ENCODE measurements at places on chromosomes 2 and 18.

DNA sequence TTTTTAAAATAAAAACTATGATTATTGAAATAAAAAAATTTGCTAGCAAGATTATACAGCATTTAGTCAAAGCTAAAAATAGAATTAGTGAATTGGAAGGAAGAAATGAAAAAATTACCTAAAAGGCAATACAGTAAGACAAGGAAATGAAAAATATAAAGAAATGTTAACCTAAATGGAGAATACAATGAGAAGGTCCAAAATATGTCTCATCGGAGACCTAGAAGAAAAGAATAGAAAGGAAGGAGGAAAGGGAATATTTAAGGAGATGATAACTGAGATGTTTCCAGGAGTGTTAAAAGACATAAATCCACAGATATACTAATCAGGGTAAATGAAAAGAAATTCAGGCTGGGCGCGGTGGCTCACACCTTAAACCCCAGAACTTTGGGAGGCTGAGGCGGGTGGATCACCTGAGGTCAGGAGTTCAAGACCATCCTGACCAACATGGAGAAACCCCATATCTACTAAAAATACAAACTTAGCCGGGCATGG is 78.9 kb downstream of the AFF3 start:
- DNase-seq = no peak

GRCh38 chr2:46569061-46569560 is 89.7 kb downstream of the TMEM247 start:
- DNase-seq = no peak

GRCh38 chr18:70359071-70359470 is 70.2 kb downstream of the SOCS6 start:
- DNase-seq = no peak

DNA sequence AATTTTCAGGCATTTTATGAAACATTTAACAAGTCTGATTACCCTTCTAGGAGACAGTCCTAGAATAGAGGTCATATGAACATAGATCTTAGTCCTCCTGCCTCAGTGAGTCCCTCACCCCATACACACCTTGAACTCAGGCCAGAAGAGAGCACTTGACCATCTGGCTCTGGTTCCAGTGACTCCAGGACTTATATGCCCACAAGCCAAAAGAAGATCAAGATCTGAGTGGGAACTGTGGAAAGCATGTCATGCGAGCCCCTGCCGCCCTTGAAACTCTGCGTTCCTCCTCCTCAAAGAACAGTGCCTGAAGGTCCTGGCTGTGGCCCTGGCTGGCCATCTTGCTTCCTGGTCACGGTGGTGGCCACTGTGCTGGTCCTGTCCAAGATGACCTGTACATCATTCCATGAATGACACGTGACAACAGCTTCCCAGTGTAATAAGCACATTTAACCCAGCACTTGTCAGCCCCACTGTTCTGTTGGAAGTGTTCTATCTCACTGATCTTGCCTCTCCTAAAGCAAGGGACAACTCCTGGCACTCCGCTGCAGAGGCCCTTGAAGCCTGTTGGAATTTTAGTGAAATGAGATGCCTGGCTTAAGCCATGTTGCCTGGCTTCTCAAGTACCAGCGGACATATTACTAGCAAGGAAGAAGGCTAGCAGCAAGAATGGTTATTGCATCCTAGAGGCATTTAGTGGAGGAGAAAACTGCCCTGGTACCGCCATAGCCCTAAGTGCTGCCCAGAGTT is 17.6 kb downstream of the TTC32 start:
- DNase-seq = no peak

DNA sequence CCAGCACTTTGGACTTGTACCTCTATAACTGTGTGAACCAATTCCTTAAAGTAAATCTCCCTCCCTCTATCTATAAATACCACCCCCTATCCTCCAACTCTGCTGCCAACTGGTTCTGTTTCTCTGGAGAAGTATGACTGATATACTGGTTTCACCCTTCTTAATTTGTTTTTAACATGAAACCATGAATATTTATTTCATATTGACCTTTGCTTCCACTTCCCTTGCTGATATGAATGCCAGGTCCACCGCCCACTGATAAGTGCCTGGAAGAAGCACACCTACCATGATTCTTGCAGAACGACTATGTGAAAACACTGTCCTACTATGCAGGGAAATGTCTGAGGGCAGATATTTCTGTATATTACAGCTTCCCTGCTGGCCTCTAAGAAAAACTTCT is 131.6 kb downstream of the GAREM1 start:
- no peak for DNase-seq

GRCh38 chr2:64686283-64686956 is 32.7 kb upstream of the SERTAD2 start:
- DNase-seq = no peak

DNA sequence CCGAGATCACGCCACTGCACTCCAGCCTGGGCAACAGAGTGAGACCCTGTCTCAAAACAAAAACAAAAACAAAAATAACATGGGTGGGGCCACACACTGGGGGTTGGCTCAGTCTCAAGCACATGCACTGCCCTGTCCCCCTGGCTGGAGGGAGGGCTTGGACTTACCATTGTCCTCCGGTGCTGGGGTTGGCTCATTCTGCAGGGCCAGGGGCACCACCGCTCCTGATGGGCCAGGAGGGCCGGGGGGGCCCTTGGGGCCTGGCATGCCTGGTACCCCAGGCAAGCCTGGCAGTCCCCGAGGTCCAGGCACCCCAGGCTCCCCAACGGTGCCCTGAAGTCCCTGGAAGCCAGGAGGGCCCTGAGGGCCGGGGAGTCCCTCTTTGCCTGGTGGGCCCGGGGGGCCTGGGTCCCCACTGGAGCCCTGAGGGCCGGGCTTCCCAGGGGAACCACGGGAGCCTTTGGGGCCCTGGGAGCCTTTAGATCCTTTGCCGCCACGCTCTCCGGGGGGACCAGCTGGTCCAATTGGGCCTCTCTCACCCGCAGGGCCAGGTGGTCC is 66.8 kb upstream of the THOC1 start:
- no peak for DNase-seq

DNA sequence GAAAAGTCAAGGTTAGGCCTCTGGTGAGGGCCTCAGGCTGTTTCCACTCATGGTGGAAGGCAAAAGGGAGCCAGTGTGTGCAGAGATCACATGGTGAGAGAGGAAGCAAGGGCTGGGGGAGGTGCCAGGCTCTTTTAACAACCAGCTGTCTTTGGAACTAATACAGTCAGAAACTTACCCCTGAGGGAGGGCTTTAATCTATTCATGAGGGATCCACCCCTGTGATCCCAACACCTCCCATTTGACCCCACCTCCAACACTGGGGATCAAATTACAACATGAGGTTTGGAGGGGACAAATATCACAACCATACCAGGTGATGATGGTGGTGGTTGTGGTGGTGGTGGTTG is 10.9 kb downstream of the POLI start:
- no peak for DNase-seq

GRCh38 chr2:102424754-102425153 is 1.8 kb downstream of the IL18RAP start:
- DNase-seq = no peak

DNA sequence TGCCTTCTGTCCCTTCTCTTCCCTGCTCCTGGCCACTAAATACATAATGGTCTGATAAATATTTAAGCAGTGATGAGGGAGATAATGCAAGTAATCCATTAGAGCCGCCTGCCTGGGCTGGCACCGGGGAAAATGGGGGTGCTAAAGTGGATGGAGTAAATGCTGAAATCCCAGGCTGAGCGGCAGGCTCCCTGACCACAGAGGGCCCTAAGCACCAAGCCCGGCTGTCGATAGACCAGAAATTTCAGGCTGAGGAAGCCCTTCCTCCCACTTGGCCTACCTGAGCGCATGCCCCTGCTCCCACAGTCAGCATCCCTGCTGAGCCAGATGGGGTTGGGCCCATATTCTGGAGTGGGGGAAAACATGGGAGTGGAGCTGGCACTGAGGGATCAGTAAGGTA is 197.5 kb upstream of the SKOR2 start:
- DNase-seq = no peak

DNA sequence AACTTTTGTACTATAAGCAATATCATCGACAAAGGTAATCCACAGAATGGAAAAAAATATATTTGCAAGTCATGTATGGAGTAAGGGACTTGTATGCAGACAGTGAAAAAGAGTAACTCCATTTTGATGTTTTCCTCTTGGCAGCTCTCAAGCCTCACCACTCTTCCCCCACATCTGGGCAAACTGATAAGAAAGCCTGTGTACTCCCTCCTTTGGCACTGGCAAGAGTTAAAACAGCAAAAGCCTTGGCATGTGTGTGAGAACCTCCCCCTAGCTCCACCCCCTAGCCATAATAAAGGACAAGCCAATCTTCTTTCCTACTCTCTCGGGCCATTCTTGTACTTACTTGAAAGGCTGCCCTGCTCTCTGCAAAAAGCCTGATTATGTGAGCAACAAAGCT is 335.2 kb downstream of the LRATD1 start:
- no peak for DNase-seq

GRCh38 chr2:167177196-167177595 is 288.9 kb downstream of the XIRP2 start:
- no peak for DNase-seq

- DNase-seq = peak; percentile 70
Observed at GRCh38 chr18:57437766-57438671, 2.8 kb downstream of the ONECUT2 start.

- DNase-seq = no peak
Observed at GRCh38 chr2:68594041-68594440, 49.3 kb upstream of the PROKR1 start.

- DNase-seq = peak; percentile 7
Observed at GRCh38 chr2:187429989-187430388, 18.1 kb downstream of the CALCRL start.

GRCh38 chr2:118635891-118636290 is 211.6 kb downstream of the EN1 start:
- no peak for DNase-seq

DNA sequence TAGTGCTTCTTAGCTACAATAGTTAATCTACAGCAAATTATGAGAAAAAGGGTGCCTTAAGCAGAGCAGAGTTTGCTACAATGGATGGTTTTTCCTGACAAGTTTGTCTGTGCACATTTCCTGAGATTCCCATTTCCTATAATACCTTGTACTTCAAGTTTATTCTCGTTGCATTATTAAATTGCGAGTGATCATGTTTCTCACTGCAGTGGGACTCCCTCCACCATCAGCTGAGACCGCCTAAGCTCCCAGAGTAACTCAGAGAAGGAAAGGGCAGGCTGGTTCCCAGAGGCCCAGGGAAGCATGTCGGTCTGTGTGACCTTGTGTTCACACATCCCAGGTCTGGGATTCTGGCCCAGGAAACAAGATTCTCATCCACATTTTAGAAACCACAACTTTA is 162.1 kb downstream of the ARL4C start:
- DNase-seq = no peak

DNA sequence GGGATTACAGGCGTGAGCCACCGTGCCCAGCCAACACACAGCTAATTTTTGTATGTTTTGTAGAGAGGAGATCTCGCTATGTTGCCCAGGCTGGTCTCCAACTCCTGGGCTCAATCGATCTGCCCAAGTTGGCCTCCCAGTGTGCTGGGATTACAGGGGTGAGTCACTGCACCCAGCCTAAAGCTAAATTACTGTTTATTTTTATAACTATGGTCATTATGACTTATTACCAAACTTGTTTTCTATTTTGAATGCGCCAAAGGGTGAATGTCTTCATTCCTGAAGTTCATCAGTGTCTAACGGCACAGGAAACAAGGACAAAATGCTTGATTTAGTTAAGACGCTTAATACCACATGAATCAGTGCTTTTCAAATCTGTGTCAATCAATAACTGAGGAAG is 38.9 kb upstream of the GREB1L start:
- DNase-seq = no peak

DNA sequence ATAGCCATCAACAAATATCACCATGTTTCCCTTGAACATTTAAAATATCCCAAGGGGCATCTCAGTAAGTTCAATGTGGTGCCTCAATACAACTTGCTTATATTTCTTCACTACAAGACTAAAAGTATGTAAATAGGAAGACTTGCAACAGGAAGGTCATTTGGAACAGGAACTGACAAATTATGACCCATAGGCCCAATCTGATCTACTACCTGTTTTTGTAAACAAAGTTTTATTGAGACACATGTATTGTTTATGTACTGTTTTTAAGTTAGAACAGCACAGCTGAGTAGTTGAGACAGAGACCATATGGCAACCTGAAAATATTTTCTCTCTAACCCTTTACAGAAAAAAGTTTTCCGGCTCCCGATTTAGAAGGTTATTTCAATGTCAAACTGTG is 154.8 kb upstream of the TFPI start:
- DNase-seq = no peak

- DNase-seq = no peak
Observed at GRCh38 chr2:219628235-219628985, 980 bp downstream of the SLC4A3 start.

- DNase-seq = no peak
Observed at GRCh38 chr2:70125498-70125898, 38.2 kb downstream of the PCBP1 start.

DNA sequence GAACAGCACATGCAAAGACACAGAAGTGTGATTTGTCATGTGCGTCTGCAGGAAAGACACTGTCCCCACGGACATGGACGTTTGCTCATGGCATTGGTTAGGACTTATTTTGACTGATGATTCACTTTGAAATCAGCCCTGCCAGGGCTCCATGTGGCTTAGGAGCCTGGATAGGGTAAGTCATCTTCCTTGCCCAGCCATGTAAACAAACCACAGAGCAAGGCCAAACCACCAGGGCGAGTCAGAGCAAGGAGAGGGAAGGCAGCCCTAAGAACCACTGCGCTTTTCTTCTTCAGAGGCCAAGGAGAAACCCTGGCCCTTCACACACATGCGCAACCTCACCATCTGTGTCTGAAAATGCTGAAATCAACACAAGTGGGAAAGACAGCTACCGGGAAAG is 88.8 kb downstream of the GFPT1 start:
- peak; percentile 85 for DNase-seq

DNA sequence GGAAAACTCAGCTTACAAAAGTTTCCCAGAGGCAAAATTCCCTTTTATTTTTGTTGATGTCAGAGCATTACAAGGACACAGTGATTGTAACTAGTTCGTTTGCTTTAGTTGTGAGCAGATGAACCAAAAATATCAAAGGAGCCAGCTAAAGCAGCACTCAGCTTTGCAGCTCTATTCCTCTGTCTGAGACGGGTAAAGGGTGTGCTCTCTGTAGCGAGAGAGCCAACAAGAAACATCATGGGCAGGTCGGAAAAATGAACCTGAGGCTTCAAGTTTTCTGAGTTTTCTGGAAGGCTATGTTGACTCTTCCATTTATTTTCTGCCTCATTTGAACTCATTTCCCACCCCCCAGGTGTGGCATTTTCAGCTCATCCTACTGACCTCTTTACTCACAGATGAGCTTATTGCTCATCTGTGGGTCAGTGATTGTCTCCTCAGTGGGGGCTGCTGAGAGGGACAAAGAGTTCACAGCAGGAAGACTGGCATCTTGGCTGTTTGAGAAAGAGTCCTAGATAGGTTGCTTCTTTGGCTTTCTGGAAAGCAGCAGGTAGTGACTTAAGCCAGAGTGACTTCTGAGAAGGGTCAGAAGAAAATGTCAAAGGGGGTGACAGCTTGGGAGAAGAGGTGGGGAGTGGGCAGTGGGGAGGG is 66.6 kb upstream of the EPC2 start:
- DNase-seq = no peak

DNA sequence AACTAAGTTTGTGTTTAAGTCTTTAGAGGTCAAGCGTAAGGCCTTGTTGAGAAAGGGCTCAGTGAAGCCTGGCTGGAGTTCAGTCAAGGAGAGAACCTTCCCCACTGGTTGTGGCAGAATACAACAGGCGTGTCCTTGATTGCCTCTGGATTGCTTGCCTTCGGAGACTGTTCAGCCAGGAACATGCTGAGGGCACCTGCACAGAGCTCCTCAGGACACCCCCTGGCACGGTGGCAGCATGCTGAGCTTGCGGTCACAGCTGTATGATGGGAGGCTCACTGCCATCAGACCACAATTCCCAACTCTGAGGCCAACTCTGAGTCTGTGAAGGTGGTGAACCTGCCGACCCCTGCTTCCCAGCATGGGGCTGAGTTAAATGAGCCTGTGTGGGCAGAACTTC is 130.0 kb downstream of the LPIN1 start:
- no peak for DNase-seq
